ENCODE measurements at places on chromosomes 12 and 14.

- DNase-seq, result no peak
These were observed 8.1 kb downstream of the STAC3 start for GRCh38 chr12:57242691-57243454.

GRCh38 chr14:100967930-100968329 lies 64.4 kb upstream of the RTL1 start:
- DNase-seq, result no peak

GRCh38 chr12:92495108-92495507 lies 207.7 kb upstream of the PLEKHG7 start:
- DNase-seq, result no peak

DNA sequence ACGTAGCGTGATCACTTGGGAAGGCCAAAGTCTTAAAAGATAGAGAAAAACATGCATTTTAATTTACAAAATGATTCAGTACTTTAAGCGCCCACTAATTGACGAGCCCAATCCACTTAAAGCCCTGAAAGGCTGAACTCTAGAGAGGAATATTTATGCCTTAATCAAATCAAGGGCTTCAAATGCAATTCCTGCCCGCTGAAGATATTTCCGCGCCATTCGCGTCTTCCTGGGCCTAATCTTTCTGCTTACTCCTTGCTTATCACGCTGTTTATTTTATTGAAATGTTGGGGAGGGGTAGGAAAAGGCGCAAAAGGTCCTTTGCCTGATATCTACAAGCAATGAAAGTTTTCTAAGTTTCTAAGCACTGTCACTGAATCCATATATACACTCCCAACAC lies 4.0 kb downstream of the TBX3 start:
- DNase-seq, result no peak

DNA sequence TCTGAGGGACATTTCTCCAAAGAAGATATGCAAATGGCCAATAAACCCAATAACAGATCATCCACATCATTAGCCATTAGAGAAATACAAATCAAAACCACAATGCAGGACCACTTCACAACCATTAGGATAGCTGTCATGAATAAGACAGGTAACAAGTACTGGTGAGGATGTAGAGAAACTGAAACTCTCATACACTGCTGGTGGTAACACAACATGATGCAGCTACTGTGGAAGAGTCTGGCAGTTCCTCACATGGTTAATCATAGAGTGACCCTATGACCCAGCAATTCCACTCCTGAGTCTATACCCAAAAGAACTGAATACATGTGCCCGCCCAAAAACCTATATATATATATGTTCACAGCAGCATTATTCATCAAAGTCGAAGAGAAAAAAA lies 39.0 kb downstream of the TTC9 start:
- DNase-seq, result no peak

- peak; percentile 9 for DNase-seq
These were observed 200.2 kb upstream of the RBM19 start for GRCh38 chr12:114166362-114166761.
